Body of pancreas (tissue), 4 donors: ENCODE measurements at places on chromosomes 3 and 15.

GRCh38 chr3:54279005-54279583, 156.7 kb downstream of the CACNA2D3 start:
- no peak for DNase-seq

DNA sequence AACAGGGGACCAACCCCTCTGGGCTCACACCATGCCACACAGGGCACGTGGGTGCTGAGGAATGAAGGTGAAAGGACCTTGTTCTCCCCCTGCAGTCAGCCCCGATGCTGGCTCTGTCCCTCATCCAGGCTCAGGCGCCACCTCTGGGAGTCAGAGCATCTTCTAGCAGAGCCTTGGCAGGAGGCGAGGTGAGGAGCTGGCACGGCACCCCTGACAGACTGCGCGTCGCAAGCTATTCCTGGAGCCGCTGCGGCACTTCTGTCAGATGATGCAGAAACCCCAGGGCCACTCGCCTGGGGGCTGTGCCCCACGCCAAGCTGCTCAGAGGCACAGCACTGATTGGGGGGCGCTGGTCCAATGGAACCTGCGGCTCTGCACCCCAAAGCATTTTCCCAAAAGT, 62.0 kb downstream of the MGLL start:
- no peak for DNase-seq

DNA sequence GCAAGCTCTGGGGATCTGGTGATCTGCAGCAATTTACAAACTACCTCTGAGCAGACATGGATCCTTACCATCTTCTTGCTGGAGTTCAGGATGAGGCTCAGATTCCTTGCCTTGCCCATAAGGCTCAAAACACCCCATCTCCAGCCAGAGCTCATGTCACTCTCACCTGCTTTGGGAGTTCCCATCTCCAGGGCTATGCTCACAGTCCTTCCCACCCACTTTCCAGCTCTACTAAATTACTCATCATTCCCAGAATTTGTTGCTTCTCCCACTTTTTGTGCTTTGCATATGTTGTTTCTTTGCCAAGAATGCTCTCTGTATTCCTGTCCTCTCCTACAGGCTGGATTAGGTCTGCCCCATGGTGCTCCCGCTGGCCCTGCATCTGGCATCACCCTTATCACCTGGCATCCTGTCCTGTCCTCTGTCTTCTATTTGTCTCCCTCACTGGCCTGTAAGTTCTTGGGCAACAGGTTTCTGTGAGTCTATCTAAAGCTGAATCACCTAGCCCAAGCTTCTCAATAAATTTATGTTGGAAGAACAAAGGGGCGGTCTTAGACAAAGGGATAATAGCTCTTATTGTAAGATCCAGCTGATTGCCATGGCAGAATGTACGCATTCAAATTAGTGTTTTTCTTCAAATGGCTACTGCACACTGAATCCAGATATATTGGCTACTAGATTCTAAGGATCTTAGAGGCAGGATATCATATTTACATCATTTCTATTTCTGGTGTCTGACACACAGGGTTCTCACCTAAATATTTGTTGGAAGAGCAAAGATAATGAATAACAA, 179.2 kb downstream of the CLSTN2 start:
- DNase-seq = no peak

- DNase-seq = no peak
Measured at GRCh38 chr3:36297195-36297594, 83.1 kb upstream of the STAC start.

DNA sequence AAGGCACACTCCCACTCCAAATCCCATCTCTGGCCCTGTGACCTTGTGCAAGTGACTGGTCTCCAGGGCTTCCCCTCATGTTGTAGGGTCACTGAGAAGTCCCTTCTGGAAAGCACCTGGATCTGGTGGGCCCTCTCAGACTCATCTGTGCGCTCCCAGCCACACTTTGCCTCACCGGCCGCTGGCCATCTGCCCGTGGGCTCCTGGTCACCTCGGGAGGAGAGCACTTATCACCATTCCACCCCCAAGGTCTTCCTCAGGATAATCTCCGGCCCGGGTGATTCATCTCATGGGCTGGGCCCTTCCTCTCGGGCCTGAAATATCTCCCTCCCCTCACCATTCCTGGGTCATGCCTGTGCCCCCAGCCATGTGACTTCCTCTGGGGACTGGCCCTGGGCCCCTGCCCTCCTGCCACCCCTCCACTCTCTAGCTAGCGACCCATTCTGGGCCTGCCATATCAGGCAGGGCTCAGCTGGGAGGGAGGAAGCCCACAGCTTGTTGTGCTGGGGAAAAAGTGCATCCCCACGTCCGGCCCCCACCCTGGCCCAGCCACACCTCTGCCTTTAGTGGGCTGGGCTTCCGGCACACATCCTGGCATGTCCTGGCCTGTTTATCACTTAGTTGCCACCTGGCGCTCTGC, 10.6 kb upstream of the WNT7A start:
- peak; percentile 21 for DNase-seq

GRCh38 chr15:25176616-25176923, 221.8 kb downstream of the SNRPN start:
- no peak for DNase-seq

DNA sequence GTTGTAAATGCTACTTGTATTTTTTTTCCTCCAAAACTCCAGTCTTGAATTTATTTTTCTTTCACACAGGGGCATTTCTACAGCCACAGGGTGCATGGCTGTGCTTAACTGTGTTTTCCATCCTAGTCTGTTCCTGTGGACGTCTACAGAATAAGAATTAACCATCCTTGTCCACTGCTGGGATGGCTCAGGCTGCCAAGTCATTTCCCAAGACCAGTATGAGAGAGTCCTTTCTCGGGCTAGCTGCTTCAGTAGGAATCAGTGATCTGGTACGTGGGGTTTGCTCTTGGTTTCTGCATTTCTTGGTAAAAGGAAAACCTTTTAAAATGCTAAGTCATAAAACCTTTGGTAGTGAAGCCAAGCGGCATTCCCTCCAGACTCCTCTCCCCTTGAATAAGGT, 29.8 kb downstream of the CHDH start:
- no peak for DNase-seq

GRCh38 chr3:188941103-188941502, 230.7 kb upstream of the TPRG1 start:
- no peak for DNase-seq

DNA sequence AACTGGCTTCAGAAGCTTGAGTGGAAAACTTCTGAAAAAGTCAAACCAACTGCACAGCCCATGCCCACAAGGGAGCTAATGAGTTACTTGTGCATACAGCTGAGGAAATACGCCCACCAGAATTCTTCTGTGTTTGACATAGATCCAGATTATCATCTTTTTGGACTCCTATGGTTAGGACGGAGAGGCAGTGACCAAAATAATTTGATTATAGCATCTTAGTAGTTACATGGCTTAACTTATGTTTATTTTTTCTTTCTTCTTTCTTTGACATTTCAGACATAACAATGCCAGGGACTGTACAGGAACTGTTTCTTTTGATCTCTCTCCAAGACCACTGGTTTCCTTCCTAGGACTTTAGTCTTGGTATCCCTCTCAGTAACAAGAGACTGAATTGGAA, 246.1 kb upstream of the RASGRP1 start:
- DNase-seq = no peak

- no peak for DNase-seq
Measured at GRCh38 chr3:78726545-78726944, 1041.3 kb downstream of the ROBO1 start.

DNA sequence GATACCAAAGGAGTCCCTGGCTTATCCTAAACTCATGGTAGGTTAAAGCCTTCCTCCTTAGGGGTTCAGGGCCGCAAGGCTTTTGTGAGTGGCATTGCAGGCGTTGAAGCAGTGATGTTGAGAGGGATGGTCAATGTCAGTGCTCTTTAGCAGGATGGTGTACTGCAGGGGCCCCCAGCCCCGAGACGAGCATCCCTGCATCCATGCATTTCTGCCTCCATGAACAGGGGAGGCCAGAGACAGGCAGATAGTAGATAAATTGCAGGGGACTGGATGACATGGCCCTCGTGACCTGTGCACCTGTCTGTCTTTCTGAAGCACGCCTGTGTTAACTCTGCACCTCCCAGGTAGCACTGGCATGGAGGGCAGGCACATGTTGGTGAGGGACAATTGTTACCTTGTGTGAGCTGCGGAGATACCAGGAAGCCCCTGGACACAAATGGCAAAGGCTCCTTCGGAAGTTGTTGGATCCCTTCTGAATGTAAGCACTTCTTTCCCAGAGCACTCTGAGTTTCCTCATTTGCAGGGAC, 133.5 kb downstream of the SNRPN start:
- DNase-seq = no peak

DNA sequence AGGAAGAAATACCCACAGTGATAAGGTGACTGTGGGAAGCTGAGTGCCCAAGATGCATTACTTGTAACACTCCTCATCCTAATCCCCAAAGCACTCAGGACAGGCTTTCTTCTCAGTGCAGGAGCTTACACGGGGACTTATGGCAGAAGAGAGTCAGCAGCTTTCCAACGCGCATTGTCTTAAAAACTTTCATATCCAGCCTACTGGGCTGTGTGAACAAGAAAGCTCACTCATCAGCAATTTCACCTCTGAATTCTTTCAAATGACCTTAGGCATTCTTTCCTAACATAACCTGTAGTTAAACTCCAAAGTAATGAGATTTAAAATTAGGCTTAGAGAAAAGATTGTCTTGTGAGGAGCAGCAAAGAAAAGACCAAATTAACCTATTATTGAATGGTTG, 132.3 kb downstream of the KCNAB1 start:
- DNase-seq = no peak

- no peak for DNase-seq
Measured at GRCh38 chr15:46366360-46367007, 731.7 kb downstream of the SQOR start.

- no peak for DNase-seq
Measured at GRCh38 chr15:32042269-32042972, 12.1 kb downstream of the CHRNA7 start.

- no peak for DNase-seq
Measured at GRCh38 chr15:98080791-98081190, 120.3 kb downstream of the ARRDC4 start.

GRCh38 chr3:184832903-184833302, 20.9 kb downstream of the VPS8 start:
- no peak for DNase-seq

DNA sequence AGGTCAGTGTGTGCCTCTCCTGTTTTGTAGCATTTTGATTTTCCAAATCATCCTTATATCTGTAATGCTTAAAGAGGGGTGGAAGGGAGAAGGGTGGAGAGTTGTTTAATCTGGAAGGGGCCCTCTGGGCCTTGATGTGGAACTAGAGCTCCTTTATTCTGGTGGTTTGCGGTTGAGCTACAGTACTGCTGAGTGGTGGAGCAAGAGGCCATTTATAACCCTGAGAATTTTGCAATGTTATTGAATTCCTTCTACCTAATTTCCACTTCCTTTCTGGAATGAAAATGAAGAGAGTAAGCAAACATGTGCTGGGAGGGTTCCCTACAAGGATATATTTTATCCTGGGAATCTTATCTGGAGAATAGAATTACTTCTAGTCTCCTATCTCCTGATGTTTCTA, 35.3 kb upstream of the TUBGCP5 start:
- no peak for DNase-seq

DNA sequence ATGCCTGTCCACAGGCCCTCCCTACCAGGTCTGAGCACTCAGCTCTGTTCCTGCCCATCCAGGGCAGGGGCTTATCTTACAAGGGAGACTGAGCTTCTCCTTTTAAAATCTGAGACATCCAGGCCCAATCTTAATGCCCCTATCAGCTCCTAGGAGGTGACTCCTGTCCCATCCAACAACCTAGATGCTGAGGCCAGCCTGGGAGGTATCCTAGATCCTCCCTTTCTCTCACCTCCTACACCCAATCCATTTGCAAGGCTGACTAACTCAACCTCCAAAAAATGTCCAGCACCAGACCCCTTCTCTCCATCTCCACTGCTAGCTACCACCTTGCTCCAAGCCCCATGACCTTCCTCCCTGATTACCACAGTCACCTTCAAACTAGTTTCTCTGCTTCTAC, 17.4 kb downstream of the LHFPL4 start:
- DNase-seq = no peak

GRCh38 chr3:115245438-115245837, 98.3 kb upstream of the ZBTB20 start:
- no peak for DNase-seq

- no peak for DNase-seq
Measured at GRCh38 chr3:18134386-18135059, 290.6 kb downstream of the SATB1 start.

- no peak for DNase-seq
Measured at GRCh38 chr3:140205598-140205997, 270.6 kb downstream of the CLSTN2 start.

- peak; percentile 41 for DNase-seq
Measured at GRCh38 chr3:184260724-184261269, 556 bp downstream of the CAMK2N2 start.

GRCh38 chr3:142691527-142691926, 32.3 kb upstream of the TRPC1 start:
- DNase-seq = no peak
